ENCODE measurements at places on chromosomes 1 and 21.

- no peak for DNase-seq
Measured at GRCh38 chr21:41571938-41572510, 64.1 kb upstream of the TMPRSS2 start.

- DNase-seq = no peak
Measured at GRCh38 chr1:226739696-226740065, 599 bp upstream of the ITPKB start.

- DNase-seq = no peak
Measured at GRCh38 chr1:118841521-118841920, 146.6 kb downstream of the TBX15 start.

GRCh38 chr1:114695430-114696058 is at the start of gene AMPD1:
TSS of gene AMPD1 (minus strand) at chr1:114695546. CDS start at chr1:114695471, 75 bp downstream.
- DNase-seq = no peak

- no peak for DNase-seq
Measured at GRCh38 chr1:9701665-9702064, 50.1 kb downstream of the PIK3CD start.

- DNase-seq = no peak
Measured at GRCh38 chr1:235375919-235376605, 8.8 kb downstream of the TBCE start.

DNA sequence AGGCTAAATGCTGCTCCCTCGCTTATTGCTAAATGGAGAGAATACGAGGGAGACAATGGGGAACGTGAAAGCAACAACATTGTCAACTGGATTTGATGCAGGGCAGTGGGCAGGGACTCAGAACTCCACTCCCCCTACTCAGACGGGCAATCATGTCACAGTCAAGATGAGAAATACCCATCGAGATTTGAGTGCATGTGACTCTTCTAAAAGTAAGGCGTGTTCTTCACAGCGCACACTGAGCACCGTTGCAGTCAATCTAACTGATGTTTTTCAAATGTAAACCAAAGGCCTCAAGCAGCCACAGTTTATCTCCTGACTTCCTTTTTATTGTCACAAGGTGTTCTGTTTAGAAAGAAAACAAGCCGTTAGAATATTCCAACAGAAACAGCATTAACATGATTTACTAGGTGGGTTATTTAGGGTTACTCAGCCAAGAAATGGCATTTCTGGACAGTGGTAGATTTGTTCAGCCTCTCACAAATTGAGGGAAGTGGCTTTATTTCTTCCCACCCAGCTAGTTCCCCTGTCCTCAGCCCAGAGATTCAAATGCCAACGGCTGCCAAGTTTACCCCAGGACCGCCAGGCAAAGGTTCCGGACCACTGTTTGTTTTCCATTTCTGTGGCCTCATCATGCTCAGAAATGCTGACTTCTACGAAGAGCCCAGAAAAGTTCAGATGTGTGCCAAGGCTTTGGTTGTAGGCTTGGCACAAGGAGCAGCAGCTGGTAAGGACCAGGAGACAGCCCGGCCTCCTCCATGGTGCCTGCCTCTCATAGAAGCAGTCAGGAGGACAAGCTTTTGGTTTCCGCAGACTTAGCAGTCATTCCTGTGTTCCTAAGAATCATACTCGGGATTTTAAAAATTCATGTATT is 171.4 kb downstream of the KIF26B start:
- DNase-seq = no peak

DNA sequence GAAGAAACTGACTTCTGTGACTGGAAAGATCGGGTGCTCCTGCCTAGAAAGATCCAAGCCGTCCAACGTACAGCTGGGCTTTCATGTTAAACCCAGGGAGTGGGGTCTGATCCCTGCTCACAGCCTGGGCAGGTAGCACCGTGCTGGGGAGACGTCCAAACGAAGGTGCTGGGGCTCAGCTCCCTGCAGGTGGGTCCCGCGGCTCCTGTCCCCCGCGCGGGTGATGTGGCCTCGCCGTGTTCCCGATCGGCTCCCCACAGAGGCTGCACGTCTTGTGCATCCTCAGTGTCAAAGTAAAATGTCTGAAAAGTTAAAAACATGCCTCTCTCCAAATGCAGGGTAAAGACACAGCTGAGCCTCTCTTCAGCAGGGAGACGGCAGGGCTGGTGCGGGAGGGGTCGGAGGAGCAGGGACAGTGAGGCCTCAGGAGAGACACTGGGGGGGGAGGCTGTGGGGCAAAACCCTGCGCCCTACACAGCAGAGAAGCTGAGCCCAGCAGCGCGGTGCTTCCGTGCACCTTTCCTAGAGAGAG is 40.1 kb upstream of the COL6A2 start:
- DNase-seq = no peak

- no peak for DNase-seq
Measured at GRCh38 chr1:24735509-24736375, 9.5 kb upstream of the CLIC4 start.

GRCh38 chr1:29470087-29470787 is 233.9 kb downstream of the PTPRU start:
- no peak for DNase-seq
